ENCODE measurements at places on chromosomes 13 and 19. TPM values are rescaled to one million over a fixed set of nuclear protein-coding genes. Genes with fewer than 3 reads are reported as not detected.

The SYCN gene
- not detected for total RNA-seq

The FPR3 gene
- 0.17 TPM for total RNA-seq

The C19orf38 gene
- 0.63 TPM for total RNA-seq

The MCOLN1 gene
- total RNA-seq, result 10.2 TPM

The FAM216B gene
- total RNA-seq, result not detected

- peaks cover 11% of the 10 kb centered on the region for H3K4me1 ChIP-seq
- H3K27ac ChIP-seq, result no peak overlapping the region
- H3K27me3 ChIP-seq, result peaks cover 22% of the 10 kb centered on the region
- no peak for DNase-seq
- H3K36me3 ChIP-seq, result no peaks in the 10 kb centered on the region
- H3K4me3 ChIP-seq, result no peak overlapping the region
Measured at GRCh38 chr19:8331263-8331845, 10.1 kb downstream of the RPS28 start.

GRCh38 chr13:87042946-87043345 lies 628.2 kb upstream of the SLITRK5 start:
- H3K27ac ChIP-seq, result peak overlapping the region; percentile 37
- no peak overlapping the region for H3K4me3 ChIP-seq
- H3K4me1 ChIP-seq, result peaks cover 12% of the 10 kb centered on the region
- H3K36me3 ChIP-seq, result no peaks in the 10 kb centered on the region
- DNase-seq, result peak; percentile 71

GRCh38 chr13:98150832-98151479 lies 8.1 kb downstream of the FARP1 start:
- DNase-seq, result no peak
- H3K36me3 ChIP-seq, result no peaks in the 10 kb centered on the region
- no peak overlapping the region for H3K4me3 ChIP-seq
- H3K27ac ChIP-seq, result no peak overlapping the region

DNA sequence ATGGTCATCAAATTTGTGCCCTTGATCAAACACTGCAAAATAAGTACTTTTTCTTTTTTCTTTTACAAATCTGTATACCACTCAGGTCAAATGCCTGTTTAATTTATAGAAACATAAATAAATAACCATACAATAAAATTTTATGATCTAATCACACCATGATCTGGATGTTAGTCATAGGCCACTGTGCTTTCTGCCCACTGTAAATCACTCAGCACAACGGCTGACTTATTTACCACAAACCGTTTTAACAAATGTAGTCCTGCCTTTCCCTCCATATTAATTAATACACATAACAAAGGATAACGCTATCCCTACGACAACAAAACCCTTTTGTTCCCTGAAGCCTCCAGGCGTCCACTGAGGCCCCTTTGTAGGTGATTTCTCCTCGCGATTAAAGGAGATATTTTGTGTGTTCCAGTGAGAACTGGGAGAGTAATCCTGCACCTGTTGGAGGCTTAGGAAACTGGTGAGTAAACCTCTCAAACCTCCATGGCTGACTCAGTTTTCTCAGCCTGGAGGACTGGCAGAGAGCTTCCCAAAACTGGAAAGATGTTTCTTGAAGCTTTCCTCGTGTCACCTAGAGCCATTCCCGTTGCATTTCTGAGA lies 477.1 kb upstream of the SGCG start:
- peak; percentile 56 for DNase-seq
- H3K4me1 ChIP-seq, result peaks cover 14% of the 10 kb centered on the region
- H3K4me3 ChIP-seq, result no peak overlapping the region
- 0 out of 2 replicates have a peak, but pooled peaks cover 3% of the 10 kb centered on the region for H3K27me3 ChIP-seq
- no peaks in the 10 kb centered on the region for H3K36me3 ChIP-seq

- peak overlapping the region; percentile 52 for H3K4me3 ChIP-seq
- peak overlapping the region; percentile 88 for H3K27ac ChIP-seq
- no peaks in the 10 kb centered on the region for H3K27me3 ChIP-seq
- DNase-seq, result peak; percentile 82
- no peaks in the 10 kb centered on the region for H3K36me3 ChIP-seq
- H3K4me1 ChIP-seq, result peaks cover 35% of the 10 kb centered on the region
Measured at GRCh38 chr19:53865918-53866864, 1.5 kb upstream of the MYADM start.

GRCh38 chr19:24078680-24079079 lies 8.3 kb upstream of the ZNF254 start:
- no peaks in the 10 kb centered on the region for H3K4me1 ChIP-seq
- H3K27me3 ChIP-seq, result no peaks in the 10 kb centered on the region
- no peak overlapping the region for H3K4me3 ChIP-seq
- peaks cover 33% of the 10 kb centered on the region for H3K36me3 ChIP-seq
- no peak for DNase-seq

- no peak overlapping the region for H3K4me3 ChIP-seq
- no peaks in the 10 kb centered on the region for H3K4me1 ChIP-seq
- no peaks in the 10 kb centered on the region for H3K36me3 ChIP-seq
- no peak overlapping the region for H3K27ac ChIP-seq
- H3K27me3 ChIP-seq, result peaks cover 19% of the 10 kb centered on the region
Measured at GRCh38 chr19:33724021-33724720, 72.5 kb upstream of the KCTD15 start.

DNA sequence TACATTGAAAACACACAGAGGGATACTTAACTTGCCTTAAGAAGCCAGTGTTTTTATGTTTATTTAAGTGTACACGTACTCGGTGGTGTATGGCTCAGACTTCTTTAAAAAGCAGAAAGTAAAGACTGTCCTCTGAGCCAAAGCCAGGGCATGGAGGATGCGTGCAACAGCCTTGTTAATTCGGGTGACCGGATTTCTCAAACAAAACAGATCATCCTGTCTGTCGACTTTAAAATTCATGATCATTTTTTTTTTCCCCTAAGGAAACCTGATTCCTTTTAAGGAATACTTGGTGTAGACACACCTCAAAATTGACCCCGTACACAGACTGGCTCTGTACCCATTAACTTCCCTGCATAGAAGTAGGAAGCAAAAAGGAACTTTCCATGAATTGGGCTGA lies 124.7 kb upstream of the RNF113B start:
- peaks cover 31% of the 10 kb centered on the region for H3K4me1 ChIP-seq
- peak overlapping the region; percentile 95 for H3K27ac ChIP-seq
- H3K4me3 ChIP-seq, result peak overlapping the region; percentile 54
- H3K36me3 ChIP-seq, result no peaks in the 10 kb centered on the region
- DNase-seq, result peak; percentile 78
- H3K27me3 ChIP-seq, result no peaks in the 10 kb centered on the region

GRCh38 chr19:3949997-3950859 lies 17.4 kb downstream of the NMRK2 start:
- no peaks in the 10 kb centered on the region for H3K4me1 ChIP-seq
- no peaks in the 10 kb centered on the region for H3K27me3 ChIP-seq
- no peak overlapping the region for H3K4me3 ChIP-seq
- no peak for DNase-seq
- H3K36me3 ChIP-seq, result no peaks in the 10 kb centered on the region
- H3K27ac ChIP-seq, result no peak overlapping the region

DNA sequence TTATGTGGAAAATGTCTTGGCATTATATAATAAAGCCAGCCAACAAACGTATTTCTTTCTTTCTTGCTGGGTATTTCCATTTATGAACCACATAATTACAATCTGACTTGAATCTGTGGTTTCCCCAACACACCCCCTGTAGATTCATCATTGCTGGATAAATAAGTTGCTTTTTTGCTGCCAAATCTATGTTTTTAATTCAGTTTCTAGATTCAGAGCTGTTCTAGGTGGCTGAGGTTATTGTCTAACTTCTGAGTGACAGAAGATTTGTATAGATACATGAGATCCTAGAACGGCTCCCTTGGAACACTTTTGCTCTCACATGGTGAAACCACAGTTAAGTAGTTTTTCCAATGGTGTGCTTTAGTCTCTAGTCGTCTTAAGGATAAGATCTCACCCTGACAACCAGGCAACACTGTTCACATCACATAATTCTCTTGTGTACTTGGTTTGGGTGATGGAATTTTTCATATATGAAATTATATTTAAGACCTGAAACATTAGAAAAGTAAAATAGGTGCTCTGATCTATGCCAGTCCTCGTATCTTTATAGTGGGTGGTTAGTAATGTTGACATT lies 239.1 kb downstream of the KLF12 start:
- DNase-seq, result no peak
- H3K27ac ChIP-seq, result no peak overlapping the region

All from PC-3 (cell line).